CD4-positive, alpha-beta T cell (primary cell): ENCODE measurements at places on chromosomes 2 and 18. TPM values are rescaled to one million over a fixed set of nuclear protein-coding genes. Genes with fewer than 3 reads are reported as not detected.

- no peak for DNase-seq
Observed at GRCh38 chr2:18540872-18541271, 19.6 kb downstream of the RDH14 start.

- no peak for DNase-seq
Observed at GRCh38 chr2:12547566-12548170, 169.1 kb upstream of the TRIB2 start.

- DNase-seq: no peak
Observed at GRCh38 chr2:63218800-63219526, 168.3 kb downstream of the OTX1 start.

GRCh38 chr2:95275151-95275515, 884 bp downstream of the PROM2 start:
- no peak for DNase-seq

- no peak for DNase-seq
Observed at GRCh38 chr18:56598422-56598821, 40.0 kb downstream of the TXNL1 start.

- no peak for DNase-seq
Observed at GRCh38 chr2:181766129-181766528, 85.8 kb upstream of the NEUROD1 start.

CKAP2L gene
- total RNA-seq: 0.08 TPM

GRCh38 chr18:48730010-48730409, 191.2 kb downstream of the CTIF start:
- no peak for DNase-seq

- no peak for DNase-seq
Observed at GRCh38 chr2:158835431-158835830, 40.3 kb downstream of the DAPL1 start.

GRCh38 chr2:97998431-97999005, 2.8 kb upstream of the TMEM131 start:
- no peak for DNase-seq

PAX8 gene
- total RNA-seq: 0.36 TPM

FOXI3 gene
- total RNA-seq: not detected

- no peak for DNase-seq
Observed at GRCh38 chr2:36197181-36197971, 158.2 kb upstream of the CRIM1 start.

DNA sequence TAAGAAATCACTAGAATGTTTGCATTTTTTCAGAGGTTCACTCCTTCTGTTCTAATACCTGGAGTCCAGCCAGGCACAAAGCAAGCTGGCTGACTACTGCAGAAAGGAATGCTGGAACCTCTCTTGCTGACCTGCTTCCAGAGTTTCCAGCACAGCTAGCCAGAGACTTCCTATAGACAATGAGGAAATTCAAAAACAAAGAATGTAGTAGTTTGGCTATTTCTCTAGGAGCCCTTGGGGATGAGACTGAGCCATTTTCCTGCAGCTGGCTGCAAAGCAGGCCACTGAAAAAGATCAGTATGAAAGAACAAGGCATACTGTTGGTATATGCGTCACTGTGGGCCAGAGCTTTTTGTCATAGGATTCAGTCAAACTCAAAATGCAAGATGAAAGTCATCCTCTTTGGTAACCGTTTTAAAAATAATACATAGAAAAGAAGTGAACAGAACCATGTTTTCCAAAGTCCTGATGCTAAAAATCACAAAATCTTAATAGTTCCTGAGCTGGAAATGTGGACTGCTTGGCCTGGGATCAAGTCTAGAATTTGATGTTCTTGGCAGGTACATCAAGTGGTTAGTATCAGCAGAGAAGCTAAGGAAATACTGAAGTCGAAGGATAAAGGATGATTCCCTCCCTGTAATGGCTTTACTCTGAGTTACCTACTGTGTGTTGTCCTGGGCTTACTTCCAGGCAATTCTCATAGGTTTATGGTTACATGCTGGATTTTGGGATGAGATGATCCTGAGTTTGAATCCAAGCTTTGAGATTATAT, 9.0 kb upstream of the DSEL start:
- DNase-seq: no peak

- no peak for DNase-seq
Observed at GRCh38 chr18:31161757-31162418, 768 bp downstream of the DSC1 start.

DNA sequence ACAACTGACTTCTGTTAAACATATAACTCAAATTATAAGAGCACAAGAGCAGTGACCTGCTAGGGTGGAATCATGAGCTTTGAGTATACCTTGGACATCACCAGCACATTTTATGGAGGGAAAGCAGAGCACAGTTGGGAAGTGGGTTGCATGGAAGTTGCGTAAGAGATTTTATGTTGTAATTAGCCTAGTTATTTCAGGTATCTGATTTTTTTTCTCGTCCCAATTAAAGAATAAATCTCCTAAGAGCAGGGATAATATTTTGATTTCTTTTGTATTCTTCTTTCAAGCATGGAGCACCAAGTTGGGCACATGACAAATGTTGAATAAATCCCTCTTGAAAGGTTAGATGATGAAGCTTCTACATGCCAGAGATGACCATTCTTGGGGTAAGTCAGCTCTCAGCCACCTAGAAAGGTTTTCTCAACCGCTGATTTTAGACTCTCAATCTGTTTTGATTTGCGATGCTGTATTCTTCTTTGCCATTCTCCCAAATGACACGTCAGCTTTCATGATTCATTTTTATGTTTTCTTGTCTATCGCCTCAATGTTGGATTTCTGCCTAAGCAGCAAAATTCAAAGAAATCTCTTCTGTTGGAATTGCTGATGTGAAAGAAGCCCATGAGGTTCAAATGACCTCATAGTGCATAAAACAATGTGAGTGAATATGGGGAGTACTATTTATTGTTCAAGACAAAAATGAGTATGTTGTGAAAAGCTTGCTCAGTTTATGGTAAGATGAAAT, 15.3 kb upstream of the FN1 start:
- no peak for DNase-seq

- no peak for DNase-seq
Observed at GRCh38 chr2:174595116-174595809, 2.3 kb downstream of the WIPF1 start.

GRCh38 chr2:220493871-220494525, 866.6 kb downstream of the SLC4A3 start:
- no peak for DNase-seq

DNA sequence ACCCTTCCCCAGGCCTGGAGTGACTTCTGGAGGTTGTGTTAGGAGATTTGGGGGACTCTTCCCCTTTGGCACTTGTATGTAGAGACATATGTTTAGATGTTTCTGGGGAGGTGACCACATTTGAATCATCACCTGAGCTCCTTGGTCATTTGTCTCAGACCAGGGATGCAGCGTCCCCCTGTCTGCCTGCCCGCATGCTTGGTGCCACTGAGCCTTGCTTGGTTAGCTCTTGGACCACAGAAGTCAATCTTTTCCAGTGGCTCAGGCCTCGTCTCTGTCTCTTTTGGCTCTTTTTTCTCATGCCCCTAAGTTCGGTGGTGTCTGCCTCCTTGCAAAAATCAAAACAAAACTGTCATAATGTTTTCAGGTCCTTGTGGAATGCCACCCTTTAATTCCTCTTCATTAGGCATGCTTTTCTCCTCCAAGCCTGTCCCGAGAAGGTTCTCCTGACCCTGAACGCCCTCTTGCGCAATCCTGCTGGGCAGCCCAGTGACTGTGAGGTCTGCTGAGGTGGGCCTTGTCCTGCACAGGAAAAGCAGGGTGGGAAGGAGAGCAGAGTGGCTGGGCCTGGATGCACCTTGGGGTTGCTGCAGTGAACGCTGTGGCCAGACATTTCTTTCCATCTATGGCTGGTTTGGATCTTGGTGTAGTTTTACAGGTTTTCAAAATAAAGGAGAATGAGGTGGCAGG, 24.9 kb downstream of the GLI2 start:
- no peak for DNase-seq

MBD2 gene
- total RNA-seq: 70.9 TPM

PLCL1 gene
- total RNA-seq: 27.0 TPM

MFSD6 gene
- 41.2 TPM for total RNA-seq

DNA sequence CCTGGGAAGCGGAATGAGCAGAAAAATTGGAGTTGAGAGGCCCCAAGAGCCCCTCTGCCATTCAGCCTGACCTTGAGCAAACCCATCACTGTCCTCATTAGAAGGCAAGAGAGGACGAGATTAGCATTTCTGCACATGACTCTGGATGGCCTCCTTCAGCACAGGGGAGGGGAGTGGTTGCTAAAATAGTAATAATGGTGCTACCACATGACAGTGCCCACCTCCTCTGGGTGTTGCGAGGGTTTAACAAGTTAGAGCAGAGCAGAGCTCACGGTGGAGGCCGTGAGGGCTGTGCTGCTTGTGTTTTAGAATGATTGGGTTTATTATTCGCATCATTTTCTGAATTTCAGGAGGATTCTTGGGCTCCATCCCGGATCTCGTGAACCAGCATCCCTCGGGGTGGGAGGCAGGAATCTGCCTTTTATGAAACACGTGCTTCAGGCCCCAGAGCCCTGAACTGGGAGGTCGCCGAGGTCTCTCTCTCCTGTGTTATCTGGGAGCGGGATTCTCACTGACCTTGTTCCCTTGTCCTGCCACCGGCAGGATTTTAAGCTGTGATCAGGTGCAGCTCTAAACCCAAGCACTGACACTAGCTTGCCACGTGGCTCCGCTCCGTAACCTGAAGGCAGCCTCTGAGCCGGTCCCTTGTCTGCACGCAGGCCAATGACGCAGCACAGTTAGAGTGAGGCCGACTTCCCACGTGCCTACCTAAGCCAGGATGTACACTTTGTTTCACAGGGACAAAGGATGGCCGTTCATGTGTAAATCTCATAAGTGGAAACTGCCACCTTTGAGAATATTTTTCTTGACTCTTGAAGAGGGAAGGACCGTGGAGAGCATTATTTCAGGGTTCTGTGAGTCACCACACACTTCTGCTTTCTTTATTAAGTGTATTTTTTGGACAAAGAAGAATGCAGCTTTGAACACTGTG, 142.3 kb downstream of the ACOXL start:
- no peak for DNase-seq

GPR39 gene
- total RNA-seq: not detected

GDF7 gene
- total RNA-seq: 0.14 TPM

PLA2R1 gene
- not detected for total RNA-seq

- DNase-seq: no peak
Observed at GRCh38 chr18:55264108-55264507, 304.8 kb upstream of the CCDC68 start.

PREB gene
- total RNA-seq: 12.6 TPM

- DNase-seq: no peak
Observed at GRCh38 chr2:229096409-229097066, 174.5 kb downstream of the PID1 start.

GRCh38 chr18:10317864-10318690, 136.4 kb upstream of the APCDD1 start:
- no peak for DNase-seq

GRCh38 chr18:66582211-66582610, 21.7 kb downstream of the CDH19 start:
- DNase-seq: no peak

TMEM237 gene
- total RNA-seq: 4.6 TPM

SULT1C4 gene
- not detected for total RNA-seq
